ENCODE measurements at places on chromosomes 5 and 9.

DNA sequence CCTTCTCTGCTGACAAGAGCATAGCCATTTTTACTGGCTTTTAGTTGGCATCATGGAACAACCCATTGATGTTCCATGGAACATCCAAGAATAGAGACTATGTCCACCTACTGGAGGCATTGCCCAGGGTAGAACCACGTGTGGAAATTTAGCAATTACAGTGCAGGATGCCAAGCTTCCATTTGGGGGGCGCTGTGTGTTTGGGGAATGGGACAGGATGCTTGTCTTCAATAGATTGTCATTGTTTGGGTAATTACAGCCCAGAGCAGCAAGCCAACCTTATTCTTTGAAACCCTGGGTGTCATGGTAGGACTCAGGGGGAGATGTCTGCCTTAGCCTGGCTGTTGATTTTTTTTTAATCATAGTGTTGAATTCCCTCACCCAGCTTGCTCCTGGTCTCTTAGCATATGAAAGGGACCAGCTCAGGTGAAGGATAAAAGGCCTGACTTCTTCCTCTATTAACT lies 171.1 kb downstream of the DOCK2 start:
- DNase-seq: no peak

GRCh38 chr9:35650341-35651158 lies at the start of gene SIT1:
Gene SIT1 (minus strand): TSS chr9:35650931. CDS start chr9:35650853, 78 bp downstream.
- peak; percentile 74 for DNase-seq

DNA sequence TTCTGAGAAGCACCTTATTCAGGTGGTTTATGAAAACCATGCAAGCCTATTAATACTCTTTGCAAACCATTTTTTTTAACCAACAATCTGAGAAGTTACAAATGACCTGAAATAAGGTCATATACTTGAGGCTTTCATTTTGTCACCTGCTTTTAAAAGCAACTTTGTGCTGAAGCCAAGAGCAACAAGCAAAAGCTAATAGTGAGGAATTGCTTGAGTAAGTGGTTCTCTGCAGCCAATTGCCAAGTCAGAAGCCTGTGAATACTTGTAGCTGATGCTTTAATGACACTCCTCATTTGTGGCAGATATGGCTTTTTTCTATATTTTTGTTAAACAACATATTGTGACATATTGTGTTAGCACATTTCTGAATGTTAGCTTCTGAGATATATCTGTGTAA lies 126.7 kb upstream of the ZNF608 start:
- peak; percentile 71 for DNase-seq

DNA sequence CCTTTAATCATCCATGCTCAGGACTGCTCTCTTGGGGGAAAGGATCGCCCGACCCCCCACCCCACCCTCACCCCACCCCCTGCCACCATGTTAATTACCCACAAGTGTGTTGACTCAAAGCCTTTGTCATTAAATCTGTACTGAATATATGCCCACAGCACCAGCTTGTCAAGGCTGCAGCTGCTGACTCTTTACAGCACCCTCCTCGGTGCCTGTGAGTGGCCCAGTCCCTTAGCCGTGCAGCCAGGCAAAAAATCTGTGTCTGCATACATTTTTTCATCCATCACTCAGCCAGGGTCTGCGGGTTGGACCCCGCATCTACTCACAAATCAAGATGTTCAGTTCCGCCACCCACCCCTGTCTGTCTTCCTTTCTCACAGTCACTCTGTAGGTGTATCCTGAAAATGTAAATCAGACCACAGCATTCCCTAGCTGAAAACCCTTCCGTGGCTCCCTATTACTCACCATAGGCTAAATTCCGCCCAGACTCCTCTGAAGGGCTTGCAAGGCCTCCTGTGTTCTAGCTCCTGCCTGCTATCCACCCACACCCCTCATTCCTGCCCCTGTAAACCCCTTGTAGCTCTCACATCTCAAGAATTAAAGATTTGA lies 53.7 kb upstream of the KCNIP1 start:
- no peak for DNase-seq

- DNase-seq: no peak
Measured at GRCh38 chr5:6686915-6687409, 26.3 kb upstream of the TENT4A start.

DNA sequence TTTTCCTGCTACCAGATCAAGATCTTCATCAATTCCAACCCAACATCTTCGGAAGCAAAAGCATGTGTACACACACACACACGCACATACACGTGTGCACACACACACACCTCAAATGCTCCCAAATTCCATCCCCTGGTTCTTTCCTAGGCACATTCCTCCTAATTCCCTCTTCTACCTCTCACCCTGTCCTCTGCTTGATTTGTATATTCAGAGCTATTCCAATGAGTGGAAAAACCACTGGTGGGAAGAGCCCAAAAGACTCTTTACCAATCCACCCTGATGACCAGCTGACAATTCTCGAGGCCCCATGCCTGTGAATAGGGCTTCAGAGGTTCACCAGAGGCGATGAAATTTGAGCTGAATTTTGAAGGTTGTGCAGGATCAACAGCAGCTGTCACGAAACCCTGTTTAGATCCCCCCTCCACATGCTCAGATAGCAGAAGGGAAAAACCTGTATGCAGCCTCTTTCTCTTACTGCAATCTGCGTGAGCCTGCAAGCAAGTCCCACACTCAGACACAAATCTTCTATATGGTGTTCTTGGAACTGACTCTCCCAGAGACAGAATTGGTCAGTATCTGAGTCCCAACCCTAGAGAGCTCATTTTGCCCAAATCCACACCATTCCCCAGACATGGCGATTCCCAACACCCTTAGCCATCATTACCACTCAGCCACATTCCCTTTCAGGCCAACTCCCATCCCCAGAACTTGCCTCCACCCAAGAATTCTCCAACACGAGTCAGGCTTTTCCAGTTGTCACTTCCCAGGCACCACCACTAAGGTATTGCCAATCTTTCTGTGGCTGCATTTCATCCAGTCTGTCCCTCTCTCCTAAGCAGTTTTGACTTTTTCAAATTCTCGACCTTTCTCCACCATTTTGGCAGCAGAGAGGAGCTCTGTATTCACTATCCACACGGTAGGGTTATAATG lies 4.3 kb upstream of the TRIO start:
- no peak for DNase-seq

GRCh38 chr9:73923796-73924195 lies 573.3 kb upstream of the RORB start:
- no peak for DNase-seq

GRCh38 chr5:317086-317811 lies 4.3 kb upstream of the AHRR start:
- DNase-seq: no peak

DNA sequence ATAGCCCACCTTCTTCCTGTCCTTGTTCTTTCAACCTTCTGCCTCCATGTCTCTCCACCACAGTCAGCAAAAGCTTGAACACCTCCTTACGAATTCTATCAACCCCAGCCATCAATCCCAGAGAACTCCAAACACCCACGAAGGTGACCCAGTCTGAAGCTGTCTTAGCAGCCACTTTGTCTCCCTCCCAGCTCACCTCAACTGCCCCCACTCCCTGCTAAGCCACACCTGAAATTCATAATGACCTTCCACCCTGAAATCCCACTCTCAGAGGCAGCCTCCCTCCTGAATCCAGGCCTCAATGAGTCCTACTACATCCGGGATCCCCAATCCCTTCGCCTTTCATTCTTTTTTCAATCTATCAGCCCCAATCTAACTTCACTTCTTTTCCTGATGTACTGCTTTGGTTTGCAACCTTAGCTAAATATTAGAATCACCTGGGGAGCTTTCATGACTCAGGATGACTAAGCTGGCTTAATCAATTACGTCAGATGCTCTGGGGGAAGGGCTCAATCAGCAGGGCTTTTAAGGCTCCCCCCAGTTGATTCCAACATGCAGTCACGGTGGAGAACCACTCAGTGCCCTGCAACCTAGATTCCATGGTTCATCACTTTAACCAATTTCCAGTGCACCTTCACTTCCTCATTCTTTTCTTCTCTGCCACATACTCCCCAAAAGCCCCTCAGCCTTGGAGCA lies 32.2 kb downstream of the BHMT start:
- no peak for DNase-seq

DNA sequence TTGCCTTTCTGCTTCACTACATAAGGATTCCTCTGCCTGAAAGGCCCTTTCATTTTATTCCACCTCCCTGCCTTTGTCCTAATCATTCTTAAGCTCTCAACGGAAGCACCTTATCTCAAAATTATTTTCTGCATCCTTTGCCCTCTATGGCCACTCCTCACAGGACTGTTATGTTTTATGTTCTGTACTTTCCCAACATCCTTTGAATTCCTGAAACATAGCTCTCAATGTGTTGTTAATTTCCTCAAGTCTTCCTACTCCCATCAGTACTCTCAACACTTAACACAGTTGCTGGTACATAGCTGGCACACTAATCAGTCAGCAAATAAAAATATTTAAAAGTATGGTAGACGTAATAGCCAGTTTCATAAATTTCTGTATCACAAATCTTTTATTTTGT lies 193.0 kb downstream of the RFX3 start:
- no peak for DNase-seq

- peak; percentile 91 for DNase-seq
Measured at GRCh38 chr5:27437594-27438200, 399.3 kb upstream of the CDH9 start.

DNA sequence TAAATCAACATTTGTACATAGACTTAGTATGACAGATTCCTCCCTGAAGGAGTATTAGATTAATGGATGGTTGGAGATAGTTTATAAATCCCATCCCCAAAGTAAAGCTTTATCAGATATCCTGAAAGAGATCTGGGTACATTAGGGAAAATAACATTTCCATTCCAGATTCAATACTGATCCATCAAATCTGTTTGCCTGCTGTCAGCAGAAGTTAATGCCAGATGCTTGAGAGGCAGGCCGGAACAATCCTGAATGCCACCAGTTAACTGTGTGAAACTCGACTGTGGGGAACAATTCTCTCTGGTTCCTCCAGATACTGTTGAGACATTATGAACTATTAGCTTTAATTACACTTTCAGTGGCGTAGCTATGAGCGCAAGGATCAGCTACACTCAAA lies 1166.8 kb downstream of the MAT2B start:
- DNase-seq: no peak

DNA sequence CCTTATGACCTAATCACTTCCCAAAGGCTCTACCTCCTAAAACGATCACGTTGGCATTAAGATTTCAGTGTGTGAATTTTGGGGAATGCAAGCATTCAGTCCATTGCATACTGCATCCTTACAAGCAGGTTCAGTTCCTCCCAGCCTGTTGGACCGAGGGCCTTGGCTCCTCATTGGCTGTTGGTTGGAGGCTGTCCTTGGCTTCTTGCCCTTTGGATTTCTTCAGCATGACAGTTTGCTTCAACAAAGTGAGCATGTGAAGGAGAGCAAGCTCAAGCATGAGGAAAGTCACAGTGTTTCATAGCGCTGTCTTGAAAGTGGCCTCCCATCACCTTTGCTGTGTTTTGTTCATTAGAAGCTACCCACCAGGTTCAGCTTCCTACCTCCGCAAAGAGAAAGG lies 109.5 kb downstream of the GADD45G start:
- no peak for DNase-seq

DNA sequence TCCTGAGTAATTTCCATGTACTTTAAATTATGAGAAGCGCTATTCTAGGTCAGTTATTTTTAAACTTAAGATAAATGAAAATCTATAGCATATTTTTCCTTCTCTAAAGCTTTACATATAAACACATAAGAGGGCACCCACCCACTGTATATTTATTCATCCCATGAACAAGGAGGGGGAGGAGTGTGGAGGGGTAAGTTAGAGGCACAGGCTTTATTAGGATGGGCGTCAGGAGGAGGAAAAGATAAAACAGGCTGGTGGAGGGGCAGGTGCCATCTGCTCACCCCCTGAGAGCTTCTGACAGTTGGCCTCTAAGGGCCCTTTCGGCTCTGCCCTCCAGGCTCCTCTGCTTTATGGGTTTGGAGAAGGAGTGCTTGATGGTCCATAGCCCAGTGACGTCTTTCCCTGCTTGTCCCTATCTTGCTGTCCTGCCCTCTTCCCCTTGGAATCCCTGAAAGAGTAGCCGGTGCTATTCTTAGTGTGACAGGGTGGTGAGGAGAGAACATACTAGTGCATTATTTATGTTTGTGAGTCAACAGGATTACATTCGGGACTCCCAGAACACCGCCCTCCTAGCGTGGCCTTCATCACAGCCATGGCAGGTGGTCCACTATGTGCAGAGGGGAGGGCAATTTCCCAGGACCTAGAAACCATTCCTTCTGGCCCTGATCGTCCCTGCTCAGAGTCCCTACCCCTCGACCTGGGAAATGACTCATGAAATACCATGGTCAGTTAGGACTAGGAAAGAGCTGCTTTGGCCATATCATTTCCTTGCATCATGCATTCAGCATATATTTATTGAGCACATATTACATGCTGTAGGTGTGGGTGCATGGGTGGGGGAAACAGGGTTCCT lies 7.9 kb upstream of the SYNPO start:
- DNase-seq: no peak

DNA sequence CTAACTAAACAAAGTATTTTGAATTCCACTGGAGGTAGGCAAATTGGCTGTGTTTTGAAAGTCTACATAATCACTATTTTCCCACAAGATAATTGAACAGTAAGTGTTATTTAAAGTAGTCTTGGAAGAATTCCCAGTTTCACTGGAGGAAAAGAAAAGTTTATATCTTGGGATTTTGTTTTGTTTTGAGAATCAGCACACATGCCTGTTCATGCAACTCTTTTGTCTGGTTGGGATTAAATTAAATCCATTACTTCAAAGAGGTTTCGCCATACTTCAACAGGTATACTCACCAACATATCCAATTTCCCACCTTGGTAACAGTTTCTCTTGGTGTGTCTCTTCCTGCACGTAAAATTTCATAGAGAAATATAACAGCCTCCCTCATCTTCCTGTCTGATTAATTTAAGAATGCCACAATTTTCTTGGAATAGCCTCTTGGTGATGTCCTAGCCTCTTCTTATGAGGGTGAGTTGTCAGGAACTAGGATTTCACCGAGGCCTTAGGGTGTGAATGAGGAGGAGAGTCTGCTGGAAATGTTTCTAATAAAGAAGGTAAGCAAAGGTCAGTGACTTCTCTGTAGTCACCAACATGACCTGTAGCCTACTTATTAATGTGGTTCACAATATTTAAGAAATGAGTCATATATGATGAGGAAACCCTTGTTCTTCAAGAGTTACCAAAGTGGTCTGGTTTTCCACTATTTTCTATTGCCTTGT lies 48.1 kb downstream of the ITGA2 start:
- peak; percentile 19 for DNase-seq

DNA sequence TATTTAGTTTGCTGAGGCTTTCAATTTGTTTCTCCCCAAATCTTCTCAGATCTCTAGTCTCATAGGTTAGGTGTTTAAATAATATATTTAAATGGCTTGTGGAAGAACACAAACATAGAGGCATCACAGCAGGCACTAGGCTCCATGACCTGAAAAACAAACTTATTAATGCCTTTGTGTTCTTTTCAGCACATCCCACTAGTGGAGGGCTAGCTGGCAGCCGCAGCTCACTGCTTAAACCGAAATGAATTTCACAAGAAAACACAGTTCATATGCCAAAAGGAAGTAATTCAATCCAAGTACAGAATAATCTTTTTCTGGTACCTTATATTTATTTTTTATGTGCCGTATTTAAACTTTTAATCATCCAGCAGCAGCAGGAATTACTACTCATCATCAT lies 382.5 kb downstream of the PLK2 start:
- DNase-seq: no peak
